Renal cortex interstitium (tissue), 15 donors: ENCODE measurements at places on chromosomes 7 and 10. TPM values are rescaled to one million over a fixed set of nuclear protein-coding genes. Genes with fewer than 3 reads are reported as not detected.
A peak's percentile ranks its signal among the peaks of the same experiment; 100 is the strongest.

- DNase-seq, result no peak
Observed at GRCh38 chr7:92834507-92835260, 1.7 kb downstream of the CDK6 start.

Gene NANOS1
- 3.2 TPM for polyA plus RNA-seq

GRCh38 chr10:1102831-1103230 is 46.6 kb downstream of the WDR37 start:
- no peak for DNase-seq

GRCh38 chr10:85977642-85978041 is 389.0 kb downstream of the GRID1 start:
- DNase-seq, result no peak

DNA sequence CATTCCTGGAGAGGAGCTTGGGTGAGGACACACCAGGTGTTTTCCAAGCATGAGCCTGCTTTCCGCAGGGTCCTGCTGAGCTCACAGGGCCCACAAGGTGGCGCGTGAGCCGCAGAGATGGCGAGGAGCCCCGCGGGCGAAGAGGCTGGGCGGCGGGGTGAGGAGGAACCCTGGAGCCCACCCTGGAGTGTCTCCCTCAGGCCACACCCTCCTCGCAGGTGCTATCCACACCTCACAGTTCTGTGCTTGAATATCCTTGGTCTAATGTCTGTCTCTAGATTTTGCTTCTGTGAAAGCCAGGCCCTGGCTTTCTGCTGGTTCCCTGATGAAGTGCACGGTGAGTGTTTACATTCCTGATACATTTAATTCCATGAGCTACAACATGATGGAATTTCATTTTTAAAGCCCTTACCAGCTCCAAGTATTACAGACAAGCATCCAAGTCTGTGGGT is 433.6 kb downstream of the ACTR3B start:
- peak; percentile 33 for DNase-seq

Gene LMOD2
- polyA plus RNA-seq, result not detected
